ENCODE measurements at places on chromosomes 3 and 15.

DNA sequence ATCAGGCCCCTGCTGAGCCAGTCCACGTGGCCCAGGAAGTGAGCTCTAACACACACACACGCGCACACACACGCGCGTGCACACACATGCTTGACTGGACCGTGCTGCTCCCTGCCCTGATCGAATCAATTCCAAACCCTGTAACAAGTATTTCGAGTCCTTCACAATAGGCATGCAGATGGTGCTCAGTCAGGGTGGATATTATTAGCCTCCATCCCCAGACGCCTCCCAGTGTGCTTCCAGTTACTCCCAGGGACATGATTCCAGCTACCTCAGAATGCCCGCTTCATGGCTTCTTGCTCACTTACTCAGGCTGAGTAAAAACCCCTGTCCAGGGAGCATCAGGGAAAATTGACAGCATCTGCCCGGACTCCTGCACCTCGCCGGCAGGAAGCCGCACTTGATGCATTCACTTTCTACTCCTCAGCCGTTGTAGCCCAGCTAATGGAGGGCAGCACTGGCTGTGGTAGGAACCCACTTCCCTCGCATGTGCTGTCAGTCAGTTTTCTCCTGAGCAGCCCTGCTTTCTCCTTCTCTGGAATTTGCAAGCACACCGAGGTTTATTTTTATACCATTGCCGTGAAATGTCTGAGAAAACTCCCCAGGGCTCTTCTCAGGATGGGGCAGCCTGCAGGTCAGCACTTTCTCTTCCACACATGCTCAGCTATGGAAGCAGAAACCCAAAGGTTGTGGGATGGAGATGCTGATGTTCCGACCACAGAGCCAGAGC is 126.1 kb upstream of the ABHD17C start:
- no peak for DNase-seq

DNA sequence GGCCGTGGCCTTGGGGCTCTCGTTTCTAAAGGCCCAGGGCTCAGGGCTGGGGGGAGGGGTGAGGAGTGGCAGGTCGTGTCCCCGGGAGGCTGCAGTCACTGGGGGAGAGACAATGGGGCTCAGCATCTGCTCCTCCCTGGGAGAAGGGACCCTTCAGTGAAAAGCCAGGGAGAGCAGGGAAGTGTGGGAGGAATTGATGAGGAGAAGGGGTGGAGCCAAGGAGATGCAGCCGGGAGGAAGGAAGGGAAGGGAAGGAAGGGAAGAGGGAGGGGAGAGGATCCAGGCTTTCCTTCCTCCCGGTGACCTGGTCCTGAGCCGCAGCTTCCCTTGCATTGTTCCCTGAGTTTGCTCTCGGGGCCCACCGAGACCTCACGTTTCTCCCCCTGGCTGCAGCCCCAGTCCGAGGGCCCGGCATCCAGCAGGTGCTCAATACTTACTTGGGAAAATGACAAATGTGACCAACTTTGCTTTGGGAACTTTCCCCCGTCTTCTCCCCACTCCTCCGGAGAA is 1.4 kb upstream of the ZNF710 start:
- peak; percentile 24 for DNase-seq

- no peak for DNase-seq
These were observed 19.9 kb downstream of the ACKR2 start for GRCh38 chr3:42829083-42829627.

- no peak for DNase-seq
These were observed 100.8 kb upstream of the LIPC start for GRCh38 chr15:58330741-58331559.

DNA sequence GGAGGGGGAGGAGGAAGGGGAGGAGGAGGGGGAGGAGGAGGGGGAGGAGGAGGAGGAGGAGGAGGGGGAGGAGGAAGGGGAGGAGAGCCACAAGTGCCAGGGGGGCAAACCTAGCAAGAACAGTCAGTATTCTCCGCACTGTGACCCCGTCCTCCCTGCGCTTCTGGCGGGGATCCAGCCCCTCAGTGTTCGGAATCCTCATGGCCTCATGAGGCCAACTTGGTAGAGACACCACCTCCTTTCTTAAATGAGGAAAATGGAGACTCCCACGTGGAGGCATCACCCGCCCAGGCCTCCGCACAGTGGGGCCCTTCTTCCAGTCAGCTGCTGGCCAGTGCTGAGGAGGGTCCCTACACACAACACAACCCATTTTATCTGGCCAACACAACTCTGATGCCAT is 163.4 kb downstream of the XXYLT1 start:
- no peak for DNase-seq
